ENCODE measurements at places on chromosomes 11 and 22.

DNA sequence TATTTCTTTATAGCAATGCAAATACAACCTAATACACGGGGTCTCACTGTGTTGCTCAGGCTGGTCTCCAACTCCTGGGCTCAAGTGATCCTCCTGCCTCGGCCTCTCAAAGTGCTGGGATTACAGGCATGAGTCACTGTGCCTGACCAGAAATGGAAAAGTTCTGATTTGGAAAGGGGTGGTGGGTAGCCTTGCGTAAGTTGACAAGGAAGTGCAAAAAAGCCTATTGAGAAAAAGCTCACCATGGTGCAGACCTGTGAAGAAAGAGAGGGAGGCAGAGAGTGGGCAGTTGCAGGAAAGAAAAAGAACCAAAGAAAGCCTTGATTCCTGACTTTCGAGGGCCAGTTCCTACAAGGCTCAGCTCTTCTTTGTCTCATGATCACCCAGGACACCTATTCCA, 27.1 kb downstream of the AGBL2 start:
- DNase-seq = no peak

DNA sequence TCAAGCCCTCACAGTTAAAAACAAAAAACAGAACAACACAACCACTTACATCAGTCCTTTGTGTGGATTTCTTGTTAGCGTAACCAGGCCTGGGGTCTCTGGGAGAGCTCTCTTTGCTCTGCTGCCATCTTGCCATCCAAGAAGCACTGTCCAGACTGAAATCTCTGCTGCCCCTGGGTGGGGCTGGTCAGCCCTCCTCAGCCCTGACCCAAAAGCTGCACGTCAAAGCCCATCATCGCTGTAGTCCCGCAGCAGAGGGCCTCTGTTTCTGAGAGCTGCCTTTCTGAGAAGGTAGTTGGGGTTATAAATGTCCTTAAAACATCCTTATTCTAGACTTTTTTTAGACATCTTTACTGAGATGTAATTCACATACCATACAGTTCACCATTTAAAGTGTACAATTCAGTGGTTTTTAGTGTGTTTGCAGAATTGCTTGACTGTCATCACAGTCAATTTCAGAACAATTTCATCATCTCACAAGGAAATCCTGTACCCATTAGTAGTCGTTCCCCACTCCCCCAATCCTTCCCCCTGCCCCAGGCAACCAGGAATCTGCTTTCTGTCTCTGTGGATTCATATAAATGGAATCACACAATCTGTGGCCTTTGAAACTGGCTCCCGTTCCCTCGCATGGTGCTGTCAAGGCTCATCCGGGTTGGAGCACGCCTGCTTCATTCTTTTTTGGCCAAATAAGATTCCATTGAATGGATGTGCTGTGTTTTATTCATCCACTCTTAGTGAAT, 94.9 kb downstream of the TBC1D22A start:
- DNase-seq = no peak

DNA sequence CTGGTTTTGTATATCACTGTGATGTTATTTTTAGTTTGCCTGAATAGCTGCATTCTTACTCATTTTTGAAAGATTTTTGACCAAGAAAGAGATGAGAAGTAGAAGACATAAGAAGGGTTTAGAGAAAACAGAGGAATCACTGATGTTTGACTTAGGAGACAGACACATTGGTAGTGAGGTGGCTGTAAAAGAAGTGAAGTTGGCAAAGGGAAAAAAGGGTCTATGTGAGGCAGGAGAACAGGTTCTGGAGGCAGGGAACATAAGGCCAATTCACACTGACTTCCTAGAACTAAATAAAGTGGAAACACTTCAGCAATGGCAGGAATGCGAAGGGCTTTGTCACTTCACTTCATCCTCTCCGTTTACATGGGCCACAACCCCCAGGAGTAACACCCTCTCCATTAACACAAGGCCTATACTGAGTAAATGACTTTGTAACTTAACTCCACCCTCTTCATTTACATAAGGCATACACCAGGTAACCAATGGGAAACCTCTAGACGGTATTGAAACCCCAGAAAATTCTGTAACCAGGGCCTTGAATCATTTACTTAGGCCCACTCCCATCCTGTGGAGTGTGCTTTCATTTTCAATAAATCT, 36.5 kb downstream of the CTSC start:
- no peak for DNase-seq

GRCh38 chr22:49312601-49313000, 515.1 kb downstream of the BRD1 start:
- no peak for DNase-seq

GRCh38 chr11:16167706-16168487, 188.4 kb downstream of the SOX6 start:
- no peak for DNase-seq

- no peak for DNase-seq
These were observed 20.5 kb downstream of the SCUBE2 start for GRCh38 chr11:9070749-9071491.

- DNase-seq = no peak
These were observed 10.7 kb downstream of the PRG3 start for GRCh38 chr11:57370251-57370650.

DNA sequence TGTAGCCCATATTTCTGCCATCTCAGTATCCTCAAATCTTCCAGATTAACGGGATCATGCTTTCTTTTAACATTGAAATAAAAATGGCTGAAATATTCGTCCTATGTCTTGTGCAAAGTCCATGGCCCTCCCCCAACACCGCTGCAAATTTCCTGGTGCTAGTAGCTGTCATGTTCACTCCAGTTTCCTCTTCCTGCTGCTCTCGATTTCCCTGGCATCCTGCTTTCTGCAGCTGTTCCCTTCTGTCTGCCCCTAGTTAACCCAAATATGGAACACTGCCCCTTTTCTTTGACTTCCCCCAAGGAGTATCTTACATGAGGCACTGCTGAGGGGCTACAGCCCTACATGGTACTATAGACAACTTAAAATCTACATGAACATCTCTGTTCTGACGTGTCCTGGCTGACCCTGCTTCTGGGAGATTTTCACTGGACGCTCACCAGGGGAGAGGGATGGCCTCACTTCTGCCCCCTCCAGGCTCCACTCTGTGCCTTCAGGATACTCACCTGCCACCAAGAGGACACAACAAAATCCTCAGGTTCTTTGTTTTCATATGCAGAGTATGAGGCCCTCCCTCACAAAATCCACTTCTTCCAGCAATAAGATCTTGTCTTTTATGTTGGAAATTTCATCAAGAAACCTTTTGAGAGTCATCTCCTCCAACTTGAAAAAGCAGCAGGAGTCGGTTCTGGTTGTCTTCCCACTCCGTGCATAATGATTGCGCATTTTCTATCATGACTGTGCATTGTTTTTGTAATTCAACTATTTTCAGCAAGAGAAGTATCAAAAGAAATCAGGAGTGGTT, 29.5 kb upstream of the SCUBE2 start:
- DNase-seq = no peak

DNA sequence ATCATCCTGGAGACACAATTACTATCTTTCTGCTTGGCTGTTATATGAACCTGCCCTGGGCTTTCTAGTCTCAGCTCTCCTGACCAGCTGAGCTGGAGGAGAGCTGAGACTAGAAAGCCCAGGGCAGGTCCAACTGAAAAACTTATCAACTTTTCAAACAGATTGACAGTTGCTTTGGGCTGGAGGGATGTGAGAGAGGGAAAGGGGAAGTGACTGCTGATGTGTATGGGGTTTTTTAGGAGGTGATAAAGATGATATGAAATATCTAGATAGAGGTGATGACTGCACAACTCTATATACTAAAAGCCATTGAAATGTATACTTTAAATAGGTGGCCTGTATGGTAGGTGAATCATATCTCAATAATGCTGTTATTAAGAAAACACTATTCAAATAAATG, 60.2 kb upstream of the CHRM4 start:
- DNase-seq = no peak

GRCh38 chr22:48972979-48973693, 854.5 kb downstream of the BRD1 start:
- no peak for DNase-seq

DNA sequence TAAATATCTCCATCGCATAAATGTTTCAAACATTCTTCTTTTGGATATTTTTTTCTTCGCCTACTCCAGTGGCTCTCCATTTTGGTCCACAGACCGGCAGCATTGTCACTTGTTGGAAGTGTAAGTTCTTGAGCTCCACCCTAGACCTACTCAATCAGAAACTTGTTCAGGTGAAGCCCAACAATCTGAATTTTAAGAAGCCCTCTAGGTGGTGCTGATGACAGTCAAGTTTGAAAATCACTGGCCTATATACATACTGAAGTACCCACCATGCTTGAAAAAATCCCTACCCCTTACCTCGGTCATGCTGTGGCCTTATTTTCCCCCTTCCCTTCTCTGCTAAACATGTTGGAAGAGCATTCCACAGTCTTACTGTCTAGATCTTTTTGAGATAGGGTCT, 10.2 kb upstream of the ACAT1 start:
- no peak for DNase-seq

GRCh38 chr22:35229865-35230264, 27.4 kb upstream of the HMGXB4 start:
- no peak for DNase-seq

DNA sequence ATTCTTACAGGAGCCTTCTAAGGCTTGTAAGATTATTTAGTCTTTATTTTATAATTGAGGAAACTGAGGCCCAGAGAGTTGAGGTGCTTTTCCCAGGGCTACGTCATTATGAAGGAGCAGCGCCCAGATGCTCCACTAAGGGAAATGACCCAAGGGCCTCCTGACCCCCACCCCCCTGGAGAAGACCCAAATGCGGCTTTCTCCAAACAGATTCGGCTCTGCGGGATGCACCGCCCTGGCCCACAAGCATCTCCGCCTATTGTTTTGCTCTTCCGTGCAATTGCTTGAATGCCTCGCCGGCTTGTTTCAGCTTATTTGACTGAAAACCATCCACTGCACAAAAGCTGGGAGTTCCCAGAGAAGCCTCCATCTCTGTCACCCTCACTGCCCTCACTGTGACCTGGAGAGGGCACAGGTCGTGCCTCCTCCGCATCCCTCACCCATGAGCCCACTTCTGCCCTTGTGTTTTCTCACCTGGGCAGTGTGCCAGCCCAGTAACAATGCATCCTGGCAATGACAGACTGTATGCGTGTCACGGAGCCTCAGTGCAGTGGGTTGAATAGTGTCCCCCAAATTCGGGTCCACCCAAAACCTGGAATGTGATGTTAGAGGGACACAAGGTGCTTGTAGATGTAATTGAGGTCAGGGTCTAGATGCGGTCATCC, 790.2 kb downstream of the TBC1D22A start:
- DNase-seq = no peak

- DNase-seq = no peak
These were observed 247.6 kb downstream of the CADM1 start for GRCh38 chr11:115256397-115257197.

DNA sequence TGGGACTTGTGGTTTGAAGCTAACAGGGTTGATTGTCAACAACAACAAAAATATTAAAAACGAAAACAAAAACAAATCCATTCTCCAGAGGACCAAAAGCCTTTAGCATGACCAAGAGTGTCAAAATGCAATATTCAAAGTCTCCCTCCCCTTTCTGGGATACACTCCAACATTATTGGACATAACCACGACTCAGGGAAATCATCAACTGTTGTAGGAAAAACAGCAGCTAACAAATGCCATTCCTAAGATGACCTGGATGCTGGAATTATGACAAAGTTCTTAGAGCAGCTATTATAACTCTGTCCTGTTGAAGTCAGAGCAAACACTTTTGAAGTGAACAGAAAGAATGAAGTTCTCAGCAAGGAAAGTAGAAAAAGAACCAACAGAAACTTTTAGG, 143.0 kb downstream of the TMEM135 start:
- no peak for DNase-seq

DNA sequence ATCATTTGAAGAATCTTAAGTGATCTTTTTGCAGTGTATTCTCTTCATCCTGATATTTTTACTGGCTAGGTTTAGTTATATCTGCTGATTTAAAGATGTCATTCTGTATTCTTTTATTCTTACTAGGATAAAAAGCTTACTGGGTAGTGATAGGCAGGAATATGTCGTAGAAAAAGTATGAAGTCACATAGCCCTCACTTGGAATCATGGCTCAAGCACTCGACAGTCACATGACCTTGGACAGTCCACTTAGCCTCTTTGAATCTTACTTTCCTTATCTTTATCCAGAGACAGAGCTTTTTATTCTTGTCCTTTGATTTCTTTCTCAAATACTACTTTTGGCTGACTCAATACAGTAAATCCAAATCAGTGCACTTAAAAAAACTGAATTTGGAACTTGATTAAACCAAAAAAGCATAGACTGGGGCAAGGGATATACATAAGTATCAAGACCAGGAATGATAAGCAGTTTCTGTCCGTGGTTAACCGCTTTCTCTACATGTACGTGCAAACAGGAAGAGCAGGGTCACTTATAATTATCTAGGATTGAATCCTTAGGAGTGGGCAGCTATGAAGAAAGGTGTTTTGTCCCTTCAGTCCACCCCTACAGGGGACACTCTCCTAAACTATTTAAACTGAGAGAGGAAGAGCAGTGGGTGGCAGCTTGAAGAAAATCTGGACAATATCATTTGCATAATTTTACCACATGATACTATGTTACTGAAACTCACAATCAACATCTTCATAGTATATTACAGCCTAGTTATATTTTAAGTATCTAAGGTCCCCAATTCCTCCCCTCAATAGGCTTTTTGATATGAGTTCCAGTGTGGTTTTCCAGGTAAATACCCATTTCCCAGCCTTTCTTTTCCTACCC, 8.0 kb downstream of the MMP7 start:
- no peak for DNase-seq

- no peak for DNase-seq
These were observed 58.6 kb upstream of the GUCY1A2 start for GRCh38 chr11:107076832-107077231.

DNA sequence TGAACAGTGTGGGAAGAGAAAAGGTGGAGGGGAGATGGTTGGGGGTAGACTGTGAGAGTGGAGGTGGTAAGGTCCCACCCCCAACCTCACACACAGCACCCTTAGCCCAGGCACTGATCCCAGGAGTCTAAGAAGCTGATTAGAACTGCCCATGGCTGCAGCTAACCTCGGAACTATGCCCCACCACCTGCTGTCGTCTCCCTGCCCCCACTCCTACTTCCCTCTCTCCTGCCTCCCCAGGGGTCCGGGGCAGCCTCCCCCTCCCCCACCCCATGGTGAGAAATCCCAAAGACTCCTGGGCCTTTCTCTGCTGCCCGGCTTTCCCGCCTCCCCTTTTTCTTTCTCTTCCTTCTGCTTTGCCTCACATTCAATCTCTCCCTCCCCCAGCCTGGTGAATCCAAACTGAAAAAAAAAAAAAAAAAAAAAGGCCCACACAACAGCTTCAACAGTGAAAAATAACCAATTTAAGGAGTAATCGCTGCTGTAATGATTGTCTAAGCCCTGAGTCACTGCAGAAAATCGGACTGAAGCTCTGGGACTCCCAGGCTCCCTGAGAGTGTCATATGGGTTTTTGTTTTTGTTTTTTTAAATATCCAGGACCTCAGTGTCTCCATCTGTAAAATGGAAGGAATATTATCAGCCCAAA, 9.6 kb upstream of the TP53I11 start:
- DNase-seq = no peak

Data from stimulated activated CD8-positive, alpha-beta memory T cell treated with anti-CD3 and anti-CD28 coated beads, Interleukin-4, amount 100 ng/mL, for 4 hours (primary cell).